Activated T-cell treated with anti-CD3 and anti-CD28 coated beads, Interleukin-2, amount 50 U/mL, for 72 hours (primary cell): ENCODE measurements at places on chromosomes 5 and 9. TPM values are rescaled to one million over a fixed set of nuclear protein-coding genes. Genes with fewer than 3 reads are reported as not detected.

Gene TLR4
- not detected for total RNA-seq

DNA sequence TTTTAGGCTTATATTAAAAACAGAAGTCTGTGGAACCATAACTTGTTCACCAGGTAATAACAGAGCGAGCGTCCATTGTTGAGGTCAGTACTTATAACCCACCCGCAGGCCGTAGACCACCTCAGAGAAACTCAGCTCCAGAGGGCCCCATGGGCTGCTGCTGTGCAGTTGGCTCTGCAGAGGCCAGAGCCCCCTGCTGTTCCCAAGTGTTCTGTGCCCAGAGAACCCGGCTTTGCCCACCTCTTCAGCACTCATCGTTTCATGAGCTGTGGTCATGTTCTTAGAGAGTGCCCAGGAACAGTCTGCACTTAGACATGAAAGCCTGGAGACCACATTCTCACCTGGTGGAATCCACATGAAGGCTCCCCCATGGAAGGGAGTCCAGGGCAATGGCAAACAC is 50.4 kb upstream of the SLC2A8 start:
- DNase-seq: no peak
- H3K36me3 ChIP-seq: no peaks in the 10 kb centered on the region
- H3K27ac ChIP-seq: no peak overlapping the region
- peaks cover 14% of the 10 kb centered on the region for H3K27me3 ChIP-seq

- peaks cover 1% of the 10 kb centered on the region for H3K36me3 ChIP-seq
- no peak overlapping the region for H3K27ac ChIP-seq
- H3K27me3 ChIP-seq: no peaks in the 10 kb centered on the region
- peaks cover 65% of the 10 kb centered on the region for H3K4me1 ChIP-seq
These were observed 80.1 kb downstream of the FBXW11 start for GRCh38 chr5:171926311-171926710.

DNA sequence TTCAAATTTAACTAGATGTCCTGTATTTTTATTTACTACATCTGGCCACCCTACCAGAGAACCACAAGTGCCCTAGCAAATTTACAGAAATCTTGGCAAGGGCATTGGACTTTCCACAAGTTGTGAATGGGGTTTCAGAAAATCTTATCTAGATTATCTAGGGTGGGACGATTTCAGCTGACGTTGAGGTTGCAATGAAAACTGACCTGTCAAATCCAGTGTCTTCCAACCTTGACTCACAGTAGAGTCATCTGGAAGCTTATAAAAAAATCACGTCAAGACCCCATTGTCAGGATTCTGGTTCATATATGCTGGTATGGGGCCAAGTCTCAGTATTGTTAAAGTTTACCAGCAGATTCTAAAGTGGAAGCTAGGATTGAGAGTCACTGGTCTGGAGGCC is 109.6 kb upstream of the ACTBL2 start:
- H3K27me3 ChIP-seq: peaks cover 11% of the 10 kb centered on the region
- peaks cover 4% of the 10 kb centered on the region for H3K36me3 ChIP-seq
- DNase-seq: no peak
- no peak overlapping the region for H3K27ac ChIP-seq
- H3K4me3 ChIP-seq: no peak overlapping the region

DNA sequence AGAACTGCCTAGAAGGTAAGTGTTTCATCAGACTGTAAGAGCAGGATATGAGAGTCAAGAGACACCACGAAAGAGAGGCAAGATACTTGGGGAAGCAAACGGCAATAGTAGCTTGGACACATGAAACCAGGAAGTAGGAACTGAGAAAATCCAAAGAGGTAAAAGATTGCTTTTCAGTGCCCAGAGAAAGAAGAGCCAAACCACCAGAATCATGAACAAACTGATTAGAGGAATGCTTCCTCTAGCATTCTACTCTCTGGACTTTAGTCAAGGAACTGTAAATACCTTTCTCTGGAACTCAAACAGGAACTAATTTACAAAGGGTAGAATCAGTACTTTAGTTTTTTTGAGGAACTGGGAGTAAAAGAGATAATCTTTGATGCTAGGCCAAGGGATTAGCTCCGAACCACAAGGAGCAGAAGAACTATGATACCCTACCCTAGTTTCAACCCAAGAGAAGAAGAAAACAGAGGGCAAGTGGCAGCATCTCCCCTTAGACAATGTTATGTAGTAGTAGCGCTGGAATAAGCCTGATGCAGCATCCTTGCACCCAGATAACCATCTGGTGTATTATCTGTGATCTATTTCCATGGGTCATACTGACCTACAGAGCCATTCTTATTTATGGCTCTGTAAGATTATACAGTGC is 41.3 kb downstream of the EFCAB9 start:
- H3K27ac ChIP-seq: no peak overlapping the region
- no peaks in the 10 kb centered on the region for H3K27me3 ChIP-seq
- peaks cover 11% of the 10 kb centered on the region for H3K36me3 ChIP-seq
- H3K4me3 ChIP-seq: no peak overlapping the region
